Liver (tissue), 10 donors: ENCODE measurements at places on chromosomes 6 and 20. TPM values are rescaled to one million over a fixed set of nuclear protein-coding genes. Genes with fewer than 3 reads are reported as not detected.

GRCh38 chr6:46772016-46772415, 21.2 kb upstream of the MEP1A start:
- H3K27ac ChIP-seq, result peak overlapping the region; percentile 43
- no peaks in the 10 kb centered on the region for H3K36me3 ChIP-seq
- no peak overlapping the region for H3K4me3 ChIP-seq
- H3K4me1 ChIP-seq, result no peaks in the 10 kb centered on the region
- no peaks in the 10 kb centered on the region for H3K27me3 ChIP-seq

GRCh38 chr20:57654363-57654997, 34.3 kb upstream of the ZBP1 start:
- H3K27me3 ChIP-seq, result no peaks in the 10 kb centered on the region
- no peak overlapping the region for H3K27ac ChIP-seq
- DNase-seq, result peak; percentile 53
- H3K36me3 ChIP-seq, result no peaks in the 10 kb centered on the region
- no peaks in the 10 kb centered on the region for H3K4me1 ChIP-seq

DNA sequence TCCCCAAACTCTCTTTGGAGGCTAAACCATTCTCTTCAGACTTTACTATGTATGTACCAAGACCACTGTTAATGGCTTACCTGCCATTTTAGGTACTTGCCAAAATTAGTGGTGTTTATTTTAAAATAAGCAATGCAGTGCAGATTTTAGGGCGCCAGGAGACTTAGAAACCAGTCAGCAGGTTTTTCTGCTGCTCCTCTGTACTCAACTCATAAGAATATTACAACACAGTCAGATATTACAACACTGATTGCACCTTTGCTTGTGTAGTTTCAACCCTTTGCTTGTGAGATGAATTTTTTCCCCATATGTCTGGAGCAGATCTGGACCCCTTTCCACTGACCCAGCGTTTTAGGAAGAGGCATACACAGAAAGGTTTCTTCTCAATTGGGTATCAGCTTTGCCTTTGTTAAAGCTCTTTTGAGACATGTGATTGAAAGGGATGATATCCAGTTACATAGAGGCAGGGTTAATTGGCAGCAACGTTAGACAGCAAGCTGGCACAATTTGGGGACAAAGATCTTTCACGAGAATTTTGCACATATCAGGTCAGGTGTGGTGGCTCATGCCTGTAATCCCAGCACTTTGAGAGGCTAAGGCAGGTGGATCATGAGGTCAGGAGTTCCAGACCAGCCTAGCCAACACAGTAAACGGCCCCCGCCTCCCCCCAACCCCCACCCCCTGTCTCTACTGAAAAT, 6.2 kb downstream of the TTPAL start:
- H3K4me3 ChIP-seq, result no peak overlapping the region
- H3K27me3 ChIP-seq, result no peaks in the 10 kb centered on the region
- DNase-seq, result no peak
- H3K36me3 ChIP-seq, result peaks cover 12% of the 10 kb centered on the region

Gene ARFGEF3
- polyA plus RNA-seq, result 0.13 TPM

Gene CRISP2
- not detected for polyA plus RNA-seq
